ENCODE measurements at places on chromosomes 5 and 9. TPM values are rescaled to one million over a fixed set of nuclear protein-coding genes. Genes with fewer than 3 reads are reported as not detected.

The SPATA9 gene
- total RNA-seq, result not detected

The TEX10 gene
- 34.9 TPM for total RNA-seq

The RELL2 gene
- total RNA-seq, result 16.1 TPM

The THG1L gene
- 23.9 TPM for total RNA-seq

The PPIP5K2 gene
- total RNA-seq, result 41.2 TPM

The TMC1 gene
- 0.71 TPM for total RNA-seq

The SPATA31C1 gene
- not detected for total RNA-seq

The SYNPO gene
- 1.4 TPM for total RNA-seq

The FGD3 gene
- total RNA-seq, result 0.34 TPM

The GLE1 gene
- total RNA-seq, result 32.5 TPM

The SLC25A25 gene
- total RNA-seq, result 29.4 TPM

The SUSD3 gene
- total RNA-seq, result 0.78 TPM

The RFESD gene
- total RNA-seq, result 2.4 TPM

The SH3TC2 gene
- 6.0 TPM for total RNA-seq

The GDA gene
- total RNA-seq, result 0.14 TPM

The SHISAL2B gene
- not detected for total RNA-seq

The MTAP gene
- total RNA-seq, result 81.4 TPM

The PHF24 gene
- total RNA-seq, result 0.68 TPM

The ADAMTS16 gene
- total RNA-seq, result not detected

The ATOSB gene
- 28.3 TPM for total RNA-seq
